Transverse colon (tissue), 4 donors: ENCODE measurements at places on chromosomes 7 and 10.
A peak's percentile ranks its signal among the peaks of the same experiment; 100 is the strongest.

DNA sequence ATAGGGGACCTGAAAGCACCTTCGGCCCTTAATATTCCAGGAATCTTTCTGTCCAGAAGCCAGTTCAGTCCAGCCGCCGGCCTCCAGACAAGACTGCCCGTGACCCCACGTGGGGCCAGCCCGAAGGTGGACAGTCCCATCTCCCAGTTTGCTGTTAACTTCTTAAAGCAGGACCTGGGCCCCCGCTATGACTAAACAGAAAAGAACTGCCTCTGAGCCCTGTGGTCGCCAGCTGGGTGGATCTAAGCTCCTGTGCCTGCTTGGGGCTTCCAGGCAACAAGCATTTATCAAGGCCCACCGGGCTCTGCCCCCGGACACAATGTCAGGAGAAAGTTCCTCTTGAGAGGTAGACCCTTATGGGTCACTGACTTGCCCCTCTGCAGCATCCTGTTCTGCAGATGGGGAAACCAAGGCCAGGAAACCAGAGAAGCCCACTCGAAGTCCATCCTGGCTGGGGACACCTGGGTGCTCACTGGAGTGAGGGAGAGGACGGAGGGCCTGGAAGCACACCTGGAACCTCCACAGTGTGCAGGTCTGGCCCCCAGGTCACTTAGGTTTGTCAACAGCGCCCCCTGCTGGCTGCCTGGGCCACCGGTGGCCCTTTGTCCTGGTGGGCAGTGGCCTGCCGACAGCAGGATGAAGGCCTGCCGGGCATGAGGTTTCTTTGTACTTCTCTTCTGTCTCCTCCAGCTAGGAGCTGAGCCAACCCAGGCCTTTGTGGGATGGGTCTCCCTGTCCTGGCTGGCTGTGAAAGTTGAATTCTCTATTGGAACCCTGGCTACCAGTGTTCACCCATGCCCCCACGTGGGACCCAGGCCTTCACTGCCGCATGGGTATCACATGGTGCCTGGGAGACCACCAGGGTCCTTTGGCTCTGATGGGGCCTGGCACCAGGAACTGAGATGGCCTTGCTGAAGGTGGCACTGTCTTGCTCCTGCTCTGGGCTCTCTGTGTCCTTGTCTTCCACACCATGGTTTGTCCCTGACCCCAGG lies 128.0 kb downstream of the ZMIZ1 start:
- DNase-seq: peak; percentile 82

GRCh38 chr7:52565974-52566373 lies 469.5 kb upstream of the POM121L12 start:
- no peak for DNase-seq

DNA sequence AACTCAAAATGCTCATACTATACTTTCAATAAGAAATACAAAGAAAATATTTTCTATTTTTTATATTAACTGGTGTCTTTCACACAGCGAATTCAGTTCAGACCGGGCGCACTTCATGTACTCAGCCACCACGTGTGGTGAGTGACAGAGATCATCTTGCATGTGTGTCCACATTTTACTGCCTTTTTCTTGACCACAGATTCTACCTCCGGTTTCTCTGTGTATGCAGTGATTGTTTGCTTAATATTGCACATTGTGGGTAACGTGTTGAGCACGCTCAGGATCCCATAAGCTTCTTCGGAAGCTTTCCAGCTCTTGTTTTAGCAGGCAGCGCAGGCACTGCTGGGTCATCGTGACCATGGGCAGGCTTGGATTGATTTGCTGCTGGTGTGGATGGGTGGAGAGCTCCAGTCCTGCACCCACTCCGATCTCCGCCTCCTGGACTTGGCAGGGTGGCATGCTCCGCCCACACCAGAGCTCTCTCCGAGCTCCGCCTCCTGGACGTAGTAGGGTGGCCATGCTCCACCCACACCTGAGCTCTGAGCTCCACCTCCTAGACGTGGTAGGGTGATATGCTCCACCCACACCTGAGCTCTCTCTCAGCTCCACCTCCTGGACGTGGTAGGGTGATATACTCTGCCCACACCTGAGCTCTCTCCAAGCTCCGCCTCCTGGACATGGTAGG lies 253.3 kb downstream of the DIP2C start:
- DNase-seq: no peak

DNA sequence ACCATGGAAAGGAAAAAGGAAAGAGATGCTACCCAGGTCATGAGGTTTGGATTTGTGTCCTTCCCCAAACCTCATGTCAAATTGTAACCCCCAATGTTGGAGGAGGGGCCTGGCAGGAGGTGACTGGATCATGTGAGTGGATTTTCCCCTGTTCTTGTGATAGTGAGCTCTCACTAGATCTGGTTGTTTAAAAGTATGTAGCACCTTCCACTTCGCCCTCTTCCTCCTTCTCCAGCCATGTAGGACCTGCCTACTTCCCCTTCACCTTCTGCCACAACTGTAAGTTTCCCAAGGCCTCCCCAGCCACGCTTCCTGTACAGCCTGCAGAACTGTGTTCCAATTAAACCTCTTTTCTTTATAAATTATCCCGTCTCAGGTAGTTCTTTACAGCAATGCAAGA lies 113.9 kb downstream of the FAM107B start:
- no peak for DNase-seq

DNA sequence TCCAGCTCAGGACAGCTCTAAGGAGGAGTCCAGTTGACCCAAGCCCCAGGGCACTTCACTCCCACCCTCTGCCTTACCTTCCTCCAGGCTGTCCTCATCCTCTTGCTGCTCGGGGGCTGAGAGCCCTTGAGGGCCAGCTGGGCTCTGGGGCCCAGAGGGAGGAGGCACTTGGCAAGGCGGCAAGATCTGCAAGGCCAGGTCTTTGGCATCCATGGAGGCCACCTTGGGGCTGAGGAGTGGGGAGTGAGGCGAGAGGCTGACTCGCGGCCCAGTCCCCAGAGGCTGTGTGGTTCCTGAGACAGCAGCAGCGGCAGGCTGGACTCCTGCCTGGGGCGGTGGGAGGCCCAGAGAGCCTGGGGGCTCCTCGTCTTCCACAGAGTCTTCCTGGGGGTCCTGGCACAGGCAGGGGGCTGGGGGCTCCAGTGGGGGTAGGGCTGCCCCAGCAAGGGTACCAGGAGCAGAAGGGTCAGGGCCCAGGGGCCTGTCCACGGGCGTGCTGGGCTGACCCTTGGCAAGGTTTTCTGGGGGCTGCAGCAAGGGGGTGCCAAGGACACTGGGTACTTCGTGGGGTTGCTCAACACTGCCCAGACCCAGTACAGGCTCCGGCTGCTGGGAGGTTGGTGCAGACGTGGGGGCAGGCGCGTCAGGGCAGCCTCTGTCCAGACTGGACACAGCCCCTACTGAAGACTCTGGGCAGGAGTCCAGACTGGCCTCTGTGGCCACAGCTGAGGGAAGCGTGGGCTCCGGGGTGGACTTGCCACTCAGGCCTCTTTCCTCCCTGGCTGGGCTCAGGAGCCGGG lies 6.5 kb downstream of the NACAD start:
- DNase-seq: no peak

GRCh38 chr10:89615824-89616223 lies 29.2 kb downstream of the PANK1 start:
- no peak for DNase-seq

- DNase-seq: no peak
These were observed 2.5 kb downstream of the TES start for GRCh38 chr7:116212869-116213268.

DNA sequence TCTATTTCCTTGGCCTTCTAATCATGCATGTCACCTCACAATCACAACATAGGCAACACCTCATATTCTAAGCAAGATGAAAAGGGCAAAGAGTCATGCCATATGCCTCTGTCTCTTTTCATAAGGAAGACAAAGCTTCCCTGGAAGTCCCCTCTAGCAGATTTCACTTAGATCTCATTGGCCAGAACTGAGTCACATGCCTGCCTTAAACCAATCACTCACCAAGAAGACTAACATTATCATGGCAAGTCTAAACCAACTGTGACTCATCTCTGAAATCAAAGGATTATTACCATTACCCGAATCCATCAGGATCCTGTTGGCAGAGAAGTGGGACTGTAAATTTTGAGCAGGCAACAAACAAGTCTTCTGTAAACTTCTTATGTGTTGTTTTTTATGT lies 27.8 kb downstream of the CAV1 start:
- no peak for DNase-seq
